ENCODE measurements at places on chromosomes 5 and 9.

- DNase-seq, result peak; percentile 7
Observed at GRCh38 chr9:14585730-14586473, 107.3 kb downstream of the ZDHHC21 start.

GRCh38 chr5:160514866-160515265 lies 93.2 kb downstream of the PTTG1 start:
- no peak for DNase-seq

DNA sequence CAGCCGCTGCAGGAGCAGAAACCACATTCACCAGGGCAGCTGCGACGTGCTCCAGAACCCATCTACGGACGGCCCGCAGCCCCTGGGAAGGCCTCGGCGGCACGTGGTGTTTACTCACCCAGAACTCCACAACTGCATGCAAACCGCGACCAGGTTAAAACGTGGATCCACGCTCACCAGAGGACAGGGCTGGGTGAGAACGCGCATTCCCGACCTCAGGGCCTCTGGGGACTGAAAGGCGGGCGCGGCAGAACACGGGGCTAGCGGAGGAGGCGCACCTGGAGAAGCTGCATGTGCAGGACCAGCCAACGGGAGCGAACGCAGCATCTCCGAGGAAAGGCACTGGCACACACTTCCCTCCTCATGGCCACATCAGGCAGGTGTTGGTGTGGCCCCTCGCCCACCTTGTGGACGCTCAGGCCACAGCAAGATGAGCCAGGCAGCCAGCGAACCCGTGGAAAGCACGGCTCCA lies 24.0 kb upstream of the CAMSAP1 start:
- no peak for DNase-seq

- DNase-seq, result no peak
Observed at GRCh38 chr9:93574900-93575795, 1.2 kb upstream of the PHF2 start.

- DNase-seq, result no peak
Observed at GRCh38 chr5:151574444-151574996, 16.6 kb downstream of the FAT2 start.

- no peak for DNase-seq
Observed at GRCh38 chr5:65213921-65214525, 267.7 kb downstream of the ADAMTS6 start.

DNA sequence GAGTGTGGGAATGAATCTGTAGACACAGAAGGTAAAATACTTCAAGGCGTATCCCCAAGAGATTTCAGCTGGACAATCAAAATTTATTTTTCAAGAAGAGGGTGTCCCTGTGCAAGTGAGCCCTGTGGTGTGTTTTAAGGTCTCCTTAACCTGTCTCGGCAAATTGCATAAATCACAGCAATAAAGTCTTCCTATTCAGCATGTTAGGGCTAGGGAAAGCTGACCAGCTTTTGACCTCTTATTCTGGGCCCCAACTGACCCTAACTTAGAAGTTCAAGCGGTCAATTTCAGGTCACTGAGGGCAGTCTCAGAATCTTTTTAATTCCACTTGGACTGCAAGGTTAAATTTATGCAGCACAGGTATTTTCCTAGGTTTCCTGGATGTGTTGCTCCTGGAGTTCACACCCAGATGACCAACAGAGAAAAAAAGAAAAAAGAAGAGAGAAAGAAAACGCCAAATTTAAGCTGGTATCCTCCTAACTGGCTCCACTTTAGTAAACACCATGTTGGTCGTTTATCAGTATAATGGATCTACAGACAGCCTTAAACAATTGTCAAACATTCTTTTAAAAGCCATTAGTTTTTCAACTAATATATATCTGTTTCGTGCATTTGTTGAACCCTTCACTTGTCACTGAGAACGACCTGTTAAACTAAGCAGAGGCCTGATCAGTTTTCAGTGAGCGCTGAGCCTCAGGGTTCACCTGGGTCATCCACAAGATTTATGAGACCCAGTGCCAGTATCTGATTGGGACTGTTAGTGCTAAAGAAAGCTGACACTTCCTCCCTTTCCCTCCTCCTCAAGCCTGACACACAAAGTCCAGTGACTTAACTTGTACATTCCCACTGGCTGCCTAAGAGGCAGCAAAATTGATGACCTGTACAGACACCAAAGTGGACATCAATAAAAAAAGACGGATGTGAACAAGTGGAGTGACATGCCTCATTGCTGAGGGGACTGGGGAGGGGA lies 546.1 kb downstream of the NR2F1-AS1 start:
- DNase-seq, result no peak

GRCh38 chr9:134716067-134716466 lies 74.5 kb downstream of the COL5A1 start:
- DNase-seq, result no peak

GRCh38 chr5:131081913-131082488 lies 83.1 kb downstream of the HINT1 start:
- DNase-seq, result no peak

GRCh38 chr5:22844636-22845035 lies 8.5 kb downstream of the CDH12 start:
- no peak for DNase-seq

- no peak for DNase-seq
Observed at GRCh38 chr9:4464911-4465513, 25.3 kb upstream of the SLC1A1 start.

DNA sequence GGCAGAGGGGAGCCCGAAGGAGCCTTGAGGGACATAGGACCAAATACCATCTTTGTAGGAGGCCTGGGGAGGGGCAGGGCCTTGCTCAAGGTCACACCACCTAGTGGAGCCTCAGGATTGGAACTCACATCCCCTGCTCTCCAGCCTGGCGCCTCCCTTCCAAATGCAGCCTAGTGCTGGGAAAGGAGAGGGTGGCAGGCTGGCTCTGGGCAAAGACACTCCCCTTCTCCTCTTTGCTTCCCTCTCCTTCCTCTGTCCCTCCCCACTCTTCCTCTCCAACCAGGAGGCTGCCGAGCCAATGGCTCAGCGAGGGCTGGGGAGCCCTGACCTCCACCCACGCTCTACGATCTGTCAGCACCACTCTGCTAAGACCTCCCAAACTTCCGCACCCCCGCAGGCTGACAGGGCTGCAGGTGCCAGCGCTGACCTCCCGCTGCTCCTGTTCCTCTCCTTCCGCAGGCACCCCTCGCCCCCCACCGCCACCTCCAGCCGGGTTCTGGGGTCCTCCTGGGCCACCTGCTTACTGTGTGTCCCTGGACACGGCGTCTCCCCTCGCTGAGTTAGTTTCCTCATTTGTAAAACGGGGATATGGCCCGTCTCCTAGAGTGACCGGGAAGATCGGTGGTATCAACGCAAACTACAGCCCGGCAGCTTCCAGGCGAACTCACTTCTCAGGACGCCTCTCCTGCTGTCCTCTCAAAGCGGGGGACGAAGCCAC lies 52.9 kb downstream of the C9orf50 start:
- no peak for DNase-seq

- no peak for DNase-seq
Observed at GRCh38 chr5:94661086-94661485, 42.6 kb downstream of the SLF1 start.

GRCh38 chr5:72711351-72711750 lies 105.1 kb upstream of the TNPO1 start:
- no peak for DNase-seq

- DNase-seq, result no peak
Observed at GRCh38 chr9:110049699-110050450, 158.1 kb downstream of the C9orf152 start.

DNA sequence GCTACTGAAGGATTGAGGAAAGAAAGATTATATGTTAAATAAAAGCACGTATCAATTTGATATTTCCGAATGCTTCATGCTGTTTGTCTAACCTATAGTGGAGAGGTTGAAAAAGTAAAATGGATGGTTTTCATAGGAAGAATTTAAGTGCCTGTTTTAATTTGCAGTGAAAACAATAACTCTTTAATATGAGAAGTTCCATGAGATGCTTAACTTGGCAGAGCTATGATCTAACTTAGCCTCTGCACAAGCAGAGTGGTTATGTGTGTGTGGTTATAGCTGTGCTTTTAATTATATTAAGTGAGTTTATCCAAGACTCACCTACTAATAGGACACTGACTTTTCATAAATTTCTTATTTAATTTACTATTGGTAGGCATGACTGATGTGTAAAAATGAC lies 57.4 kb downstream of the AOPEP start:
- no peak for DNase-seq

DNA sequence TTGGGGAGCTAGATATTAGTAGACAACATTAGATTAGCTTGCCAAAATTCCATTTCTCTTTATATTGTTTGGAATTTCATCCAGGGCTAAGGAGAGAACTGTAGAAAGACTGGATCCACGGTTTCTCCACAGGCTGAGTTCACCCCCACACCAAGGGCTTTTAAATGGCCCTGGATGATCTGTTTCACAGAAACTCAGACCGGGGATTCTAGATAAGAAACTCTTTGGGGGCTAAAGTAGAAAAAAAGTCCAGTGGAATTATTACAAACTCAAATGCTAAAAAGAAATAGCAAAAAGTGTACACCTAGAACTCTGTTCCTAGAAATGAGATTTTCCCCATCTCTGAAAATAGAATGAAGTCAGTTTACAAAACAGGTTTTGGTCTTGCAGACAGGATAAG lies 80.9 kb downstream of the SUSD1 start:
- no peak for DNase-seq

GRCh38 chr5:174693697-174694385 lies 30.5 kb upstream of the MSX2 start:
- no peak for DNase-seq

- no peak for DNase-seq
Observed at GRCh38 chr5:30581198-30581935, 612.1 kb upstream of the CDH6 start.

DNA sequence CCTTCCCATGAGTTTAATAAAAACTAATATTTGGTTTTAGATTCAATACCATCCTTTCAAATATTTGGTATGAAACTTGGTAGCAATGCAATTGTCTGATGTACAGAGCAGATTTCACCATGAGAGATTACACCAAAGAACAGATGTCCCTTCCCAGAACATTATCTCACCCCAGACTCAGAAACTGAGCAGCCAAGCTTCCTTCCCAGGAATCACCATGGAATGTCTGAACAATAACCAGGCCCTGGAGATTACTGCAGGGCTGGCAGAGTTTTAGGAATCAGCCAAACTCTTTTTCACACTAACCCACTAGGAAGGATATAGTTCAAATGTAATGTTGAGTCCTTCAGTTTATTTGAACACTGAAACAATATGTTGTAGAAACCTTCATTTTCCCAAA lies 23.9 kb downstream of the CLTA start:
- no peak for DNase-seq

- DNase-seq, result no peak
Observed at GRCh38 chr9:36471359-36471758, 71.3 kb upstream of the RNF38 start.

- DNase-seq, result no peak
Observed at GRCh38 chr9:114153761-114154599, 1.4 kb upstream of the COL27A1 start.

GRCh38 chr9:115373710-115374045 lies 255.7 kb upstream of the TNC start:
- DNase-seq, result no peak

- no peak for DNase-seq
Observed at GRCh38 chr5:135467051-135467625, 15.0 kb upstream of the TIFAB start.

DNA sequence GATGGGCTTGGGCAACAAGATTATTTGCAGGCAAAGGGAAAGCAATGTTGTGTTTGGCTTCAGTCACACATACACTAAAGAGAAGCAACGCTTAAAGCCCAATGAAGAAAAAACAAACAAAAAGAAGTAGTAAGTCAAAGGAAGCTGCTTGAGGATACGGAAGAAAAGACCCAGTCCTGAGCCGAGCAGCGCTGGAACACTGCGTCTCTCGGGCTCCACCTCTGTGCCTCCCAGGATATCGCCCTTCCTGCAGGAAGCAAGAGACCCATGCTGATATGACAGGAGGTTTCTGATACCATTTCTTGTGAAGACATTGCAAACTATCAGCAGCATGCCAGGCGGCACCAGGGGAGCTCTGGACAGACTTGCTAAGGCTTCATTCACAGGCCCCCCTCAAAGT lies 9.9 kb downstream of the GNAQ start:
- DNase-seq, result no peak

DNA sequence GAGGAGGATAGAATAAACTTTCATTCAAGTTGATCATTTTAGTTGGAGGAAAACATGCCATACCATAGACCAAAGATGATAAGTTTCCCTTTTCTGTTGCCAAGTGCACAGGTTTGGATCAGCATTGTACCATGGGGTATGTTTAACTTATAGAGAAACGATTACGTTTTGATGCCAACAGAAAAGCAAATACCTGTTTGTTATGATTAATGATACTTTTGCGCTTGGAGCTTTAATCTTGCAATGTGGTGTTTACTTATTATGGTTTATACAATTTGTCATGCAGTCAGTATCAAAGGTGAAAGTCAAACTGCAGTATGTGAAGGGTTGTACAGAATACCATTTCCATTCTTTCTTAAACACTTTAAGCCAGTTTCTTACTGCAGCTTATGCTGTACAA lies 13.2 kb upstream of the ARHGEF28 start:
- no peak for DNase-seq

- DNase-seq, result no peak
Observed at GRCh38 chr5:141858079-141858765, 20.0 kb downstream of the PCDH1 start.

- no peak for DNase-seq
Observed at GRCh38 chr9:7196467-7196866, 438.7 kb downstream of the KDM4C start.

DNA sequence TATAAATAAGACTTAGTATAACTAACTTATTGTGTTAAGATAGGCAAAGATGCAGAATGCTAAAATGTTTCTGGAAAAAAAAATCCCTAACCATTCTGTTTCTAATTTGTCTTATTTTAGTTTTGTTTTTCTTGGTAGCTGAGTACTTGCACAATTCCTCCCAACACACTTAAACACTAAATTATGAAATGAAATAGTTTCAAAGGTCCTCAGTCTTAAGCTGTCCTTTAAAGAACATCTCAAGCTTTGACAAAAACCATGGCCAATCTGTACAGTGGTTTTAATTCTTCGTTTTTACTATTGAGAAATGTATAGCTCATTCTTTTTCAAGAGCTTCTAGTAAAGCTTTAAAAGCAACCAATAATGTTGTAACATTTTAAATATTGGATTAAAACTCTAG lies 171.5 kb downstream of the EDIL3 start:
- DNase-seq, result no peak

GRCh38 chr9:38026021-38026809 lies 42.8 kb downstream of the SHB start:
- DNase-seq, result no peak

- no peak for DNase-seq
Observed at GRCh38 chr5:128083811-128084227, 253 bp downstream of the SLC12A2 start.
